ENCODE measurements at places on chromosomes 6 and 20.

DNA sequence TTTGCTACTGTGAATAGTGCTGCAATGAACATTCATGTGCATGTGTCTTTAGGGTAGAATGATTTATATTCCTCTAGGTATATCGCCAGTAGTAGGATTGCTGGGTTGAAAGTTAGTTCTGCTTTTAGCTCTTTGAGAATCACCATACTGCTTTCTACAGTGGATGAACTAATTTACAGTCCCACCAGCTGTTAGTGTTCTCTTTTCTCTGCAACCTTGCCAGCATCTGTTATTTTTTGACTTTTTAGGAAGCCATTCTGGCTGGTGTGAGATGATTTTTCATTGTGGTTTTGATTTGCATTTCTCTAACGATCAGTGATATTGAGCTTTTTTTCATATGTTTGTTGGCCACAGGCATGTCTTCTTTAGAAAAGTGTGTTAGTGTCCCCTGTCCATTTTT, 40.0 kb downstream of the PLG start:
- no peak for DNase-seq

DNA sequence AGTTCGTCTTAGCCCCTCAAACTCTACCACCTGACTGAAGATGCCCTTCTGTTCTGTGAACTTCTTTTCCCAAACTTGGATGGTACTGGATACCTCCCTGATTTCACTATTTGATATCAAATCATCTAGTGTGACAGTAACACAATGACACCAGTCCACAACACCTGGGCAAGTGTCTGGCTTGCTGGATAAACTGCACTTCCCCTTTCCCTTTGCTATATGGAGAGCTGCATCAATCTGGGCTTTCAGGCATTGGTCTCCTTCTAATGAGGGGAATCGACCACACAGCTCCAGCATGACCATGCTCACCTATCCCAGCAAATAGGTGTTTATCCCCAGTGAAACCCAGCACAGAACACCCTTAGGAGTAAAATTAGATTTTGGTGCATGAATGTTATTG, 3.1 kb downstream of the F13A1 start:
- DNase-seq, result no peak

- DNase-seq, result peak; percentile 64
These were observed 63.6 kb downstream of the IPCEF1 start for GRCh38 chr6:154292855-154293519.

DNA sequence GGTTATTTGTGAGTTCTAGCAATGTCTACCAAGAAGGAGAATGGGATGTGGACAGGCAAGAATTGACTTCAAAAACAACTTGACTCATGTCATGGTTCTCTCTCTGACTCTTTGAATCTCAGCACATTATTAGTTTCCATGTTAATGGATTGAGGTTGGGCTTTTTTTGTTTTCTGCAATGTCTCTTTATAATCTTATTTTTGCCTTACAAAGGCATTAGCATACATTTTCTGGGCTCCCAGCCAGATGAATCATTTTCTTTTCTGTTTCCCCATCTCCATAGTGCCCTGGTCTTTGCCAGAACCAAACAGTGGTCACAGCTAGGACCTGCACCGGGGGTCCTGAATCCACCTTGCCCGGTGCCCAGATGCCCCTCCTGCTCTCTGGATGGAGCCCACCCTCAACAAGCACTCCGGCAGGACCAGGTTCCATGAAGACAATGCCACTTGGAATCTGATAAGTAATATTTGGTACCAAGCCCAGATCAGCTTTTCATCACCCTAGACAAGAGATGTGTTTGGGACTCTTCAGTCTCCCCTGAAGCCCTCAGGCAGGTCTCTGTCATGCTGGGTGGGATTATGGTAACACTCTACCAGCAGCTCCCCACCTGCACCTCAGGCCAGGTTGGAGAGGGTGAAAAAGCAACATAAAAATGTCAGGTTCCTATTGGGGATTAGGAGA, 266.7 kb upstream of the SULF2 start:
- DNase-seq, result peak; percentile 77

GRCh38 chr20:57594092-57594951, 25.9 kb downstream of the ZBP1 start:
- DNase-seq, result peak; percentile 59

GRCh38 chr20:24456398-24456781, 13.0 kb upstream of the SYNDIG1 start:
- DNase-seq, result no peak

DNA sequence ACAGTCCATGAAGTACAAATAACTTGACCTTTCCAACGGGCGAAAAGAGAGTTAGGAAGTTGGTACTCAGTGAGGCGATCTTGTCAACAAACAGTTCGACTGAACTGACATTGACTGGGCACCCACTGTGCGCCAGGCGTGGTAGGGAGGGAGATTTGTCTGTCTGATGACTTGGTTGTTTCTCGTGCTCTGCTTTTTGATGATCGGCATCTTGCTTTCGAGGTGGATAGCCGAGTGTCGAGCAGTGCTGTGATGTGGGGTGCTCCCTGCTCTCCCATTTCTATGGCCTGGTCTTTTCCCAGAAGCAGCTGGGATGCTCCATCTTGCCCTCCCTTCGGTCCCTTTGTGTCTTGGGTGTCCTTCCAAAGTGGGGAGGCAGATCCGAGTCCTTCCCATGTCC, 30.4 kb downstream of the RPP40 start:
- no peak for DNase-seq

DNA sequence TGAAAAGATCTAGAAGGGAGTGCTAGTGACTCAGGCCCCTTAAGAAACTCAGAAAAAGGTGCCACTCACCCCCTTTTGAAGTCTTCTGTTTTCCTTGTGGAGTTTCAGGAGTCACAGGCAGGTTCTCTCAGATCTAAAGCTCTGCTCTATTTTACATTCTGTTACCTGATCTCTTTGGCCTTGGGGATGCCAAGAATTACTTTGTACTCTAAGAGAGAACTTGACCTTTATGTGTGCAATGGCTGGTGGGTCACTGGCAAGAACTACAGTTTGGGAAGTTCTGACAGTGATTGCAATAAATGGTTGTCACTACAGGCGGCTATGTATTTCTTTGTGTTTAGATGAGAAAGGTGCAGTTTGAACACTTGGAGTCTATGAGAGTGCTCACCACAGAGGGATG, 24.2 kb upstream of the ENPP4 start:
- DNase-seq, result no peak

- DNase-seq, result no peak
These were observed 60.1 kb upstream of the RALGAPA2 start for GRCh38 chr20:20772497-20773085.

- no peak for DNase-seq
These were observed 53.9 kb downstream of the HS3ST5 start for GRCh38 chr6:114288701-114289495.

GRCh38 chr20:52201395-52201794, 9.8 kb upstream of the ZFP64 start:
- DNase-seq, result no peak

DNA sequence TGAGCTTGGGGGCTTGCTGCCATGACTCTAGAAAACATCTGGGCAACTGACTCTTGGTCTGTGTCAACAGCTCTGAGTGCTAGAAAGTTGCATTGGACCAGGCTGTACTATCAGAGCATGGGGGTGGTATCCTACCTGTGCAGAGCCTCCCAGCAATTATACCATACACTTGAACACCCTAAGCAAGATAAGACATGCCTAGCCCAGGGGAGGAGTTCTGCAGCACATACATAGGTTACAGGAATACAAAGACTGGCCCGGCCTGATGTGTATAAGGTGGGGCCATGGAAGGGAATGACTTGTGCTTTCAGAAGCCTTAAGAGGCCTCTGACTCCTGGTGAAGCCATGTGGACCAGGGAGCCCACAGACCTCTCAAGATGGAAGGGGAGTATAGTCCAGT, 11.4 kb upstream of the MOCS1 start:
- no peak for DNase-seq

DNA sequence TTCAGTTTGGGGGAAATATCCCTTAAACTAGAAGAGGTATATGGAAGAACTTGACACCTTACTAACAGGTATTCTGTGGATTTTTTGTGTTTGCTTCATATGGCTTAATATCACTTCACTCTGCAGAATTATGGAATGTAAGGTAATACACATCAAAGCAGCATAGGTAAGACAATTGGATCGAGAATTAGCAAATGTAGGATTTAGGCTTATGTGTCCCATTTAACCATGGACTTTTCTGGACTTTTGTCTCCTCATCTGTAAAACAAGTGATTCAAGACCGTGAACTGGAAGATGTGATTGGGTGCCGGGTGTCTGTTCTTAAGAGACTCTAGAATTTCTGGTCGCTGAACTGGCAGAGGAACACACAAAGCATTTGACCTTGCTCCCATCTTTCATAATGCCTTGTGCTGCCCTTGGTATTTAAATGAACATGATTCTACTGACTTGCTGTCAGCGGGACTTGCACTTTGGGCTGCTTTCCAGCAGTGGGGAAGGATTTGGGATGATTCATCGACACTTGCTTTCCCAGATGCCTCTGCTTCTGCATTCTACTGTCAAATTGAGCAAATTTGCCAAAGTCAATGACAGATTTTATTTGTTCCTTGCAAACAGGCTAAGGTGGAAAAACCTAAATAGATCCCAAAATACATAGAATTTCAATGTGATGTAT, 199.8 kb downstream of the PLCB1 start:
- peak; percentile 47 for DNase-seq

DNA sequence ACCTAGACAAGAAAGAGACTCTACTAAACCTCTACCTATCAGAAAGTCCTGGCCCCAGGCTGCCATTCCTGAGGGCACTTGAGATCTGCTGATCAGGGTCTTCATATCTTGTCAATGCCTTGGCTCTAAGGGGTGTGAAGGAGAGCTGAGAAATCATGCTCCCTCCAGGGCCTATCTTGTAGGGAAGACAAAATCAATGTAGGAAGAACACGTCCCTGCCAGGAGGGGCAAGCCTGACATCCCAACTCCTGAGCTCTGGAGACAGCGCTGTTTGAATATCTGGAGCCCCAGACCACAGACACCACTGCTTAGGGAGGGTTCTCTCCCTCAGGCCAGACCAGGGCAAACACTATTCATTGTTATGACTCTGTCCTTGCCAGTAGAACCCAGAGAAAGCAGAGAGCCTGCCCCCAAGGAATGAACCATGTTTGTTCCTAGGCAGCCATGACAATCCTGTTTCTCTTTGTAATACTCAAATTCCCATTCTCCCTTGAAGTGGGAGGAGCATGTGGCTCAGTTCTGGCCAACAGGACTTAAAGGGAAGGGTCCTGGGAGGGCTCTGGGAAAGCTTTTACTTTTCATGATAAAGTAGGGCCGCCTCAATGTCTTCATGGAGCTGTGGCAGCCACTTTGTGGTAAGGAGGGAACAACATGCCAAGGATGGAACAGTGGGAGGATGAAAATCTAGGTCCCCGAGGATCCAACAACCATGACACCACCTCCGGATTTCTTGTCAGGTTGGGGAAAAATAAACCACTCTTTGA, 1.8 kb upstream of the FASTKD5 start:
- no peak for DNase-seq

DNA sequence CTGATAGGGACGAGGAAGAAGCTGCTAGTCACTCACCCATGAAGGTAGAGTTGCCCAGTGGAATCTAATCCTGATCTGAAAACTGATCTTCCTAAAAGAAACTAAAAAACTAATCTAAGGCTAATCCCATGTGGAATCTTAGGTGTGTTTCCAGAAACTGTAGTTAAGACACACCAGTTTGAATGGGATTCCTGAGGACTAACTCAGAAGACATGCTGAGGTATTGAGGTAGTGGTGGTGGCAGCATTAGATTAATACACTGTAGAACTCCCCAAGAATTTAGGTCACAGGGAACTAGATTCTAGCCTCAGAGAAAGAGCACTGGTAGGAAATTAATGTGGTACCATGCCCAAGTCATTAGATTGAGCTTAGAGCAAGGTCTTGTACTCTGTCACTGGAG, 19.6 kb upstream of the AKAP7 start:
- no peak for DNase-seq

- DNase-seq, result no peak
These were observed 34.0 kb upstream of the NUP153 start for GRCh38 chr6:17740559-17741220.

- no peak for DNase-seq
These were observed 122.5 kb upstream of the BMP2 start for GRCh38 chr20:6644813-6645628.

DNA sequence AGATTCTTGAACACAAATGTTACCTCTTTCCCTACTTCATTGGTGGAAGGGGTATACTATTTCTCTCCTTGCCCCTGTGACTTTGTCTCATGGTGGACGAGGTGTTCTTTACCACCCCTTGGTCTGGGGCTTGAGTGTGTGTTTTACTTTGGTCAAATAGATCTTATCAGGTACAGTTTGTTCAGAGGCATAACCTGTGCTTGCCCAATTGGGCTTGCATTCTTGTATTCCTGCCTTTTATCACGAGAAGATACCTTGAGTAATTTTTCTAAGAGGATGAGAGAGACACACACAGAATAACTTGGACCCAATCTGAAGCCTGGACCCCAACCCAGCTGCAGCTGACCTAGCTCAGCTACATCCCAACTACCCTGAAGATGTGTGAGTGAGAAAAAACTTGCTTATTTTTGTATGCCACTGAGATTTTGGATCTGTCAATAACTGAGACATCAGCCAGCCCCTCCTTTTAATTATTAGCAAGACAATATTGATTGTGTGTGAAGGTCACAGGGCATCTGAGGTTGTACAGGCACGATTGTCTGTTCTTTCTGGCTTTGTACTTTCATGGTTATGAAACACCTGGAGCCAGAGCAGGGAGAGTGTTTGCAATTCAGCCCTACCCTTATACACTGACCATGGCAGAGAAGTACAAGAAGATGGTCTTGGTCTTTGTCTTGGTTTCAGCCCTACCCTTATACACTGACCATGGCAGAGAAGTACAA, 204.7 kb upstream of the SLC35B3 start:
- no peak for DNase-seq

DNA sequence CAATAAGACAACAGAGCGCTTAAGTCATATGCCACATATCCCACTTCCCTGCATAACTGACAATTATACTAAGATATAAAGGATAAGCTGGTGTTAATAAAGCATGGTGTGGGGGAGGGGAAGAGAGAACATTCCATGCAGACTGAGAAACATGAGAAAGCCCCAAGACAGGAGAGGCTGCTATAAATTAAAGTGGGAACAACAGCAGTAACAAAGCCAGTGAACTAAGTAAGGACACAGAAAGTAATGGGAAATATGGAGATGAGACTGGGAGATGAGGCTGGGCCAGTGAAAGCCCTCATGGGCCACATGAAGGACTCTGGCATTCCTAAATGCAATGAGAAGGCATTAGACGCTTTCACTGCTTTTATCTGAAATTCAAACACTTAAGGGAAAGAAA, 41.3 kb downstream of the SESN1 start:
- DNase-seq, result no peak

DNA sequence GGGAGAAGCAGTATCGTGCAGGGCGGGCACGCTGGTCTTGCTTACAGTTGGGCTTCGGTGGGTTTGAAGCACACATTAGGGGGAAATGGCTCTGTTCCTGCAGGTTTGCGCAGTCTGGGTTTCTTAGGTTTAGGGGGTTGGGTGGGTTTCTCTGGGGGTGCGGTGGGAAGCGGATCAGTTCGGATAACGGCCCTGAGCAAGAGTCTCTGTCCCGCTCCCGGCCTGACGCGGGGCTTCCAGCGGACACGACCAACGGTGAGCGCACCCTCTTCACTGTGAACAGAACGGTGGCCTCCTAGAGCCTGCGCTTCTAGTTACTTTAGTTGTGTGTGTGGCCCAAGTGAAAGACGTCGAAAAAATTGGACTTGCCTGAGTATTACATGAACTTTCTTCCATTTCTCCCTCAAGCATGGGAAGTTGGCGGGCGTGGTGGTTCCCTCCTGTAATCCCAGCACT, 635 bp upstream of the ELOVL2 start:
- DNase-seq, result no peak

Measured in COLO829 (cell line).